Activated CD4-positive, alpha-beta T cell treated with anti-CD3 and anti-CD28 coated beads, Interleukin-2, amount 50 U/mL, for 1 hour (primary cell): ENCODE measurements at places on chromosomes 4 and X.

DNA sequence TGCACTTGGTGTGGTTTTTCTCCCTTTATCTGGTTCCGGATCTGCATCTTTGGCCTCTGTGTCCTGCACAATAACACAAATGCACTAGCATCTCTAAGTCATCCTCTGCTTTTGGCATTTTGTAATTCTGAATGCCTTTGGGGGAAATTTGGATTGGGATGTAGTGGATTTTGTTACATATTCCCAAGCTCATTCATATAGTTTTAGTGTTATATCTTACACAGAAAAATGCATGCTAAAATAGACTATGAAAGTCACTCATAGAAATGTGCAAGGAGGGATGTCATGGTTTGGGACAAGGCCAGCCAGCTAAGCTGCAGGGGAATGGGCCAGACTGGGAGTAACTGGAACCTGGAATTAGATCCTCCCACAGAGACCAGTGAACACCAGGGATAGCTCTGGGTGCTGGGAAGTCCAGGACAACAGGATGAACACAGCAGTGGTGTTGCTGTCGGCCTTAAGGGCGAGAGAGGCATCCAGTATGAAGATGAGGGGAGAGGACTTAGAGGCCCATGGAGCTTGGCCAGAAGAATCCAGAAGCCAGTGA, 20.1 kb downstream of the ENPP6 start:
- DNase-seq: no peak

GRCh38 chrX:86154553-86154952, 6.3 kb downstream of the DACH2 start:
- no peak for DNase-seq

DNA sequence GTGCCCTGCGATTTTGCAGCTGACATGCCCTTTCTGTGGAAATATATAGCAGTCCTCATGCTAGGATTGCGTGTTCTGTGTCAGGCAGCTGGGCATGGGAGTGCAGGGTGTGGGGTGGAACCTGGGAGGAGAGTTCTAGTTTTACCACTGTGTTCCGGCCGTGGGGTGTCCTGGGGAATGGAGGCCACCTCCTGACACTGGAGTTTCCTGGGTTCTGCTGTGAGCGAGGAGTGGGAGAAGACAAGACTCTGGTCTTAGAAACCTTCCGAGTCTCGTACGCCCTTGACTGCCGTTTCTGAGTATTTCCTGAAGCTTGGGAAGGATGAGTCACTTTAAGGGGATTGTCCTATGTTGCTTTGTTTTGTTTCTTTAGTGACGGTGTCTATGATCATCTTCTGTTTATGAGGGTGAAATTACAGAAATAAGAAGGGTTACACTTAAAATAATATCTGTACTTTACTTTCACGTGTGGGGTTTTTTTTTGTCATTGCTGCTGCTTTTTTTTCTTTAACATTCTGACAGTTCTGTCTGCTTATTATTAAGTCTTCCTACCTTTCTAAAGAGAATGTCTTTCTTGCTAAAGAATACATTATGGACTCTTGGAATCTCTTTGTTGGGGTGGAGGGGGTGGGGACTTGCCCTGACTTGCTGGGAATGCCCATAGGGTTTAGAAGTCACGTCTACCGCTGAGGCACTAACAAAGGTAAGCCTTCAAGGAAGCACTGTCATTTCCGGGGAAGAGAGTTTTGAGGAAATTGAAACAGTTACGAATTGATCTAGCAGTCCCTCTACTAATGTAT, 19.1 kb downstream of the CD99 start:
- peak; percentile 29 for DNase-seq

DNA sequence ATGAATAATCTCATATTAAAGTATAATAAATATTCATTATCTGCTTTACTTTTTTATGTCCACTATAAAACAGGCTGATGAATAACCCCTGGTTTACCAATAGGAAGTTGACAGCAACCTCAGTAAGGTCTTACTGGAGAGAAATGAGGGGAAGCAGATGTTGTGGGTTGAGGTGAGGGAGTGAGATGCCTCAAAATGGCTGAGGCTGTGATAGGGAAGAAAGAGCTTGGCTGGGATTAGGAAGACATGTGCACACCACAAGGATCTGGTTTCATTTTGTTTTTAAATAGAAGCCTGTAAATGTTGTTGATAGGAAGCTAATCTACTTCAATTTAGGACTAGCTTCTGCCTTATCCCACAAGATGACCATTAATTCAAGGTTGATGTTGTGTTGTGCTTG, 14.4 kb upstream of the CYBB start:
- no peak for DNase-seq

DNA sequence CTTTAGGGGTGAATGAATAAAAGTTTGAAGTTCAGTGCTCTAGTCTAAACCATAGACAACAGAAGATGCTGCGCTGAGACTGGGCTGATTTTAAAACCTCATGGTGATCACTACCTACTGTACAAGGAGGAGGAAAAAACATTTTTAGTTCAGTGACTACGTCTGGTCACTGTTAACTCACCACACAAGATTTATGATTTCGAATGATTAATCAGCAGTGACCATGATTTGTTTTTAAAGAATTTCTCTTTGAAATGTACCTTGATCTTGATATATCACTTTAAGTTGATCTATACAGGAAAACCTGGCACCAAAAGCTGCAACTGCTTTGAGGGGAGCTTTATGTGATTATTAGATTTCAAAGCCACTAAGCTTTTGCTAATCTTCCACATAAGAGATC, 286.3 kb downstream of the PDGFC start:
- DNase-seq: no peak

- DNase-seq: no peak
Measured at GRCh38 chrX:52271206-52271605, 86.5 kb downstream of the MAGED4 start.

- no peak for DNase-seq
Measured at GRCh38 chrX:129139837-129140598, 383.3 kb downstream of the SMARCA1 start.
